ENCODE measurements at places on chromosomes 11 and 22.
A peak's percentile ranks its signal among the peaks of the same experiment; 100 is the strongest.

- DNase-seq: no peak
Observed at GRCh38 chr11:86575927-86576326, 96.5 kb downstream of the ME3 start.

- DNase-seq: peak; percentile 14
Observed at GRCh38 chr11:86438685-86439084, 64.0 kb downstream of the CCDC81 start.

- peak; percentile 31 for DNase-seq
Observed at GRCh38 chr11:12122083-12122482, 11.7 kb downstream of the MICAL2 start.

GRCh38 chr11:113377681-113378412, 9.7 kb upstream of the ANKK1 start:
- DNase-seq: no peak

GRCh38 chr11:109048098-109048497, 373.9 kb upstream of the C11orf87 start:
- no peak for DNase-seq

- DNase-seq: no peak
Observed at GRCh38 chr11:81725701-81726100, 1008.0 kb downstream of the FAM181B start.

- no peak for DNase-seq
Observed at GRCh38 chr11:1493650-1494244, 7.2 kb upstream of the MOB2 start.

GRCh38 chr11:62015615-62016014, 48.2 kb upstream of the FTH1 start:
- no peak for DNase-seq

- peak; percentile 52 for DNase-seq
Observed at GRCh38 chr11:100687054-100687629, at the start of gene ARHGAP42. TSS of gene ARHGAP42 (plus strand) at chr11:100687288. CDS start at chr11:100687679, 391 bp downstream.

GRCh38 chr11:3613998-3614741, 27.6 kb downstream of the ART5 start:
- no peak for DNase-seq

DNA sequence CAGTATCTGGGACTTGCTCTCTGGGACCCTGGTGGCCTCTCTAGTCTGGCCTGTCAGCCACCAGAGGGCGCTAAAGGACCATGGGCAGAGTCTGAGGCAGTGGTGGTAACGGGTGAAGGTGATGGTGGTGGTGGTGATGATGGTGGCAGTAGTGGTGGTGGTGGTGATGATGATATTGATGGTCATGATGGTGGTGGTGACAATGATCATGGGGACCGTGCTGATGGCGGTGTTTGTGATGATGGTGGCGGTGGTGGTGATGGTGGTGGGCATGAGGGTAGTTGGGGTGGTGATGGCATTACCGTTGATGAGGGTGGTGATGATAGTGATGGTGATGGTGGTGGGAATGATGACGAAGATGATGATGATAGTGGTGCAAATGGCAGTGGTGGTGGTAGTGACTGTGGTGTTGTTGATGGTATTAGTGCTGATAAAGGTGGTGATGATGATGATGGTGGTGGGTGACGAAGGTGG, 16.0 kb downstream of the TRPM5 start:
- peak; percentile 88 for DNase-seq

DNA sequence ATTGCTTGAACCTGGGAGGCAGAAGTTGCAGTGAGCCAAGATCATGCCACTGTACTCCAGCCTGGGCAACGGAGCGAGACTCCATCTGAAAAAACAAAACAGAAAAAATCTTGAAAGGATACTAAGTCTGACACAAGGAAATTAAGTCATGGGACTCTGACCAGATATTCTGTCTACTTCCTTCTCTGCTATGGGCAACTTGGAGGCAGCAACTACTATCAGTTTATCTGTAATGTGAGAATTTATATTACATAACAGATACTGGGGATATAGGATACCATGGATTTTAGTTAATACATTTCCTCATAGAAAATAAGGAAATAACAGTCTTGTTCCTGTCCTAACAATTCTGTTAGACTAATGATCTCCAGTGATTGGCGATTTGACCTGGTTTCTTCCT, 1.6 kb upstream of the SGSM3 start:
- no peak for DNase-seq

GRCh38 chr11:130691581-130691980, 224.7 kb downstream of the SNX19 start:
- DNase-seq: no peak

GRCh38 chr11:67486481-67487195, 3.8 kb downstream of the AIP start:
- no peak for DNase-seq

GRCh38 chr11:96817482-96818399, 427.9 kb downstream of the JRKL start:
- no peak for DNase-seq

DNA sequence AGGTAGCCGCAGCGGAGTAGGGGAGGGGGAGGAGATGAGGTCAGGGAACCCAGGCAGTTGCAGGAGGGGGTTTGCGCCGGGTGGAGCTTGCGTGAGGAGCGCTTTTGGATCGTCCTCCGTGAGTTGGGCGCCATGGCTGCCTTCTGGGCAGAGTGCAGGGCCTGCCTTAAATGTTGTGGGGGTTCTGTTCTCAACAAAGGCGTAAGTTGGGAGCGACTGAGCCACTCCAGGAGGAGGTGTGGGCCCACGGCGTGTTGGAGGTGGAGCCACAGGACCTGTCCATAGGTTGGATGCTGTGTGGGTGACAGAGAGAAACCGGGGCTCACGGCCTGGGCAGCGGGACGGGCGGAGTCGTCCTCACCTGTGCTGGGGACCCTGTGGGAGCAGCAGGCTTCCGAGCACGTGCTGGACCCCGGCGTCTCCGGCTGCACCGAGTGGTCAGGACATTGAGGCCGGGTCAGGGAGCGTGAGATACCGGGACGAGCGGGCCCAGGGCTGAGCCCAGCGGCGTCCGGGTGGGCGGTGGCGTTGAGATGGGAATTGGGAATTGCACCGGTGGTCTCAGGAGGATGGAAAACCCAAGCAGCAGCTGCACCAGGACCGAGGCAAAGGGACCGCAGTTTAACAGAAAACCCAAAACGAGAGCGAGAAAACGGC, 977 bp upstream of the PGGHG start:
- DNase-seq: no peak

GRCh38 chr11:47918370-47918690, 62.0 kb upstream of the PTPRJ start:
- DNase-seq: no peak

- DNase-seq: no peak
Observed at GRCh38 chr11:79152511-79152910, 288.3 kb downstream of the TENM4 start.

DNA sequence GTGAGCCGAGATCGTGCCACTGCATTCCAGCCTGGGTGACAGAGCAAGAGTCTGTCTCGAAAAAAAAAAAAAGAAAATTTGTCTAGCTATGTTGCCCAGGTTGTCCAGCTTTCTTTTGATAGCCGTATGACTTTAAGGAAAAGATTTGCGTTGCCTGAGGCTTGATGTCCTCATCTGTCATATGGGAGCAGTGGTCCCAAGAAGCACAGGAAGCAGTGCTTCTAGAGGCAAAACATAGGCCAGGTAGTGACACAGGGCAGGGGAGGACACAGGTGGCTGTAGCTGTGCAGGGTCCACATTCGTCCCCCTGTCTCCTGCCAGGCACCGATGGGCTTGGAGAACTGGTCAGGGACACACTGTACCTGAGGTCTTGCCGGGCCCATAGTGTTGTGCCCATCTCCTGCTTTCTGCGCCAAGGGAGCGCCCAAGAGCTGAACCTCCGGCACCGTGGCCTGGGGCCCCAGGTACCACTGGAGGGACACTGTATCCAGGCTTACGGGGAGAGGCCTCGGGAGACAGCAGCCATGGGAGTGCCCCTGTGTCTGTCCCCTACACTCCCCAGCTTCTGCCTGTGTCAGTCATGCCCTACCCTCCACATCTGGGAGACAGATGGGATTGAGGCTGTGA, 1.4 kb downstream of the LRRC74B start:
- no peak for DNase-seq

- no peak for DNase-seq
Observed at GRCh38 chr22:44954149-44954548, 55.7 kb downstream of the PHF21B start.

DNA sequence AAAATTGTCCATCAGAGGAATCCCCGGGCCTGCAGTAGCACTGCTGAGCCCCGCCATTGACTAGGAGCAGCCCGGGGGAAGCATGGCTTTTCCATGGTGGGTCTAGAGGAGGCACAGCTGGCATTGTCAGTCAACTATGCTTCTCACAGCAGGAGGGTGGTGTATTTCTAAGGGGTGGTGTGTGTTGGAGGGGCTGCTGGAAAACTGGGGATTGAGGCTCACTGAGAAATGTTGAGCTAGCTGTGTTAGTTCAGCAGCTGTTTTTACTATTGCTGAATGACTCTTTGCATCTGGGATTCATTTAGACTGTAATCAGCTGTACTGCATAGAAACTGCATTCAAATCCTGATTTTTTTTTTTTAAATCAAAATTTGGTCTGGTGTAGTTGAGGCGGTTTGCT, 5.6 kb downstream of the DDX10 start:
- no peak for DNase-seq

DNA sequence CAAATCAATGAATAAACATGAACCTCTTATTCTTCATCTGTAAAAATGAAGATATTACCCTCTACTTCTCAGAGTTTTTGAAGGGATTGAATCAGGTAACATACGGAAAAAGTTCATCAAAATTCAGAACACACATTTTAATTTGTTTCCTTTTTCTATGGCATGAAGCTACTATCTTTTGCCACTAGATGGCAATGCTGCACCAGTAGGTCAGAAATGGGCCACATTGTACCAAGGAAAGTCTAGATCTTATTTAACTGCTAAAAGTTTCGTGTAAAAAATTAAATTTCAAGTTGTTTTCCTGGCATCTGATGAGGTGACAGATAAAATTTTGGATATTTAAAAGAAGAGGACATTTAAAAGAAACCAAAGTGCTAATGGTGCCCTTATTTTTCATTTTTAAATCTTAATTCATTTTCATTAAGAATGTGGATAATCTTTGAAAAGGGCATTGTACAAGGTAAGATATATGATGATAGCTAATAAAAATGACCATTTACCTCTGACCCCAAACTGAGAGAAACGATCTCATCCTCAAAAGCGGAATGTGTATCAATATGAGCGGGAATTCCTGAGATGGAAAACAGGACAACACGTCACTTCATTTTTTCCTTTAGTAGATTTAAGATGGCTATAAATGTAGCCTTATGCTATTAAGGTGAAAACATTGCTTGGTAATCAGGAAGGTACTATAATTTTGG, 16.1 kb downstream of the ALKBH8 start:
- DNase-seq: no peak

GRCh38 chr11:42901084-42901483, 410.7 kb upstream of the API5 start:
- DNase-seq: no peak

- no peak for DNase-seq
Observed at GRCh38 chr11:62338218-62338617, 970 bp downstream of the ASRGL1 start.

GRCh38 chr11:56474729-56475235, 1.6 kb upstream of the OR5M3 start:
- DNase-seq: no peak

DNA sequence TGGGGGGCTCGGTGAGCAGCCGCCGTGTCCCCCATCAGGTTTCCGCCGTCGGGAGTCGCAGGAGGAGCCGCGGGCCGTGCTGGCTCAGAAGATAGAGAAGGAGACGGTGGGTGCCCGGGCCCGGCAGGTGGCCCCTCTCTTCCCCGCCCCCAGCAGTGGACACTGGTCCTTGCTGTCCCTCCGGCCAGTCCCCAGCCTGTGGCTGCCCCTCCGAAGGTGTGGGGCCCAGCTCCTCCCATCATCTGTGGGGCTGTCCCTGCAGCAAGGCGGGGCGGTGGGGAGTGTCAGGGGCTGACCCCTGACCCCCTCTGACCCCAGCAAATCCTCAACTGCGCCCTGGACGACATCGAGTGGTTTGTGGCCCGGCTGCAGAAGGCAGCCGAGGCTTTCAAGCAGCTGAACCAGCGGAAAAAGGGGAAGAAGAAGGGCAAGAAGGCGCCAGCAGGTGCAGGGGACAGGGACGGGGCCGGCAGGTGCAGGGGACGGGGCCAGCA, 15.3 kb downstream of the EPS8L2 start:
- no peak for DNase-seq

- DNase-seq: no peak
Observed at GRCh38 chr11:19558189-19558986, 154.2 kb upstream of the NAV2 start.

DNA sequence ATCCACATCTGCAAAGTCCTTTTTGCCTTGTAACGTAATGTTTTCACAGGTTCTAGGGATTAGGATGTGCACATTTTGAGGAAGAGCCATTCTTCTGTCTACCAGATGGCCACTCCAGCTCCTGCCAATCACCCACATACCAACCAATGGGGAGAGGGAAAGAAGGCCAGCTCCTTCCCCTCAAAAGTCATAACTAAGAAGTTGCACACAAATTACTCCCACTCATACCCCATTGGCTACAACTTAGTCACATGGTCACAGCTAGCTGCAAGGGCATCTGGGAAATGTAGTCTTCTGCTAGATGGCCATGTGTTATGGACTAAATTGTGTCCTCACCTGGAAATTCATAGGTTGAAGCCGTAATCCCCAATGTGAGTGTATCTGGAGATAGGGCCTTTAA, 15.4 kb upstream of the MYOD1 start:
- no peak for DNase-seq

DNA sequence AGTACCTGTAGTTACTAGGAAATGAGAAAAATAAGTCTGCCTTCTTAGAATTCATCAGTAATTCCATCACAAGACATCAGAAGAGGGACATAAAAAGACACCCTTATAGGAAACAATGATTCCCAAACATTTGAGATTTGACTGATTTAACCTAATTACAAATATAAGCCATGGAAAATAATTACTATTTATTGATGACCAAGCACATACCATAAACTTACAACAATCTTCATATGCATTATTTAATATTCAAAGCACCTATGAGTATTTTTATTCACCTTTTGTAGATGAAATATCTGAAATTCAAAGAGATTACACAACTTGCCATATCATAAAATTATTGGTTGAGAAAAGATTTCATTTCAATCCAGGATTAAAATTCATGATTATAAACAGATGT, 14.6 kb upstream of the OR52D1 start:
- no peak for DNase-seq

DNA sequence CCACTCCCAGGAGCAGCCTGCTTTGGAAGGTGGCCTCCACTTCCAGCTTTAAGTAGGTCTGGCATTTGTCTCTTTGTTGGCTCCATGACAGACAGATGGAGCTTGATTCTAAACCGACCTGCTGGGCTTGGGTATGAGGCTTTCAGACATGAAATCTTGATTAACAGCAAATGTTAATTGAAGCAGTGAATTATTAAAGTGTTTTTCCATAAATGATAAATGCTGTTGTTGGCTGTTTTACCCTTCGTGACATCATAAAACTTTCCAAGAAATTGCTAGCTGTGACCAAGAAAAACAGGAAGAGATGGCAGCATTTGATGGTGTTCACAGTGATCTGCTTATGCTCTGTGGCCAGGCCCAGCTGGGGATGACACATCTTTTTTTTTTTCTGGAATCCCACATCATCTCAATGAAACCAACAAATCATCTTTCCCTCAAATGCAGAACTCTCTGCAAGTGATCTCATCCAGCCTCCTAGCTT, 66.1 kb downstream of the RBMXL2 start:
- DNase-seq: no peak

Measured in Calu3 (cell line).